Activated naive CD4-positive, alpha-beta T cell treated with anti-CD3 and anti-CD28 coated beads, Interleukin-2, amount 10 ng/mL, durations not matched to agents 5 hours and 36 hours (primary cell): ENCODE measurements at places on chromosomes 12 and 14. TPM values are rescaled to one million over a fixed set of nuclear protein-coding genes. Genes with fewer than 3 reads are reported as not detected.

ADGRD1 gene
- not detected for total RNA-seq

CCDC88C gene
- 166 TPM for total RNA-seq

ADAM20 gene
- total RNA-seq, result 0.22 TPM

GUCY2C gene
- total RNA-seq, result not detected

RAPGEF3 gene
- 0.24 TPM for total RNA-seq

OR6C2 gene
- not detected for total RNA-seq

DERA gene
- total RNA-seq, result 27.1 TPM

SLC17A8 gene
- not detected for total RNA-seq

DHRS1 gene
- 32.0 TPM for total RNA-seq

AREL1 gene
- 38.2 TPM for total RNA-seq

TMX1 gene
- 48.5 TPM for total RNA-seq

TSPAN19 gene
- total RNA-seq, result not detected

MSRB3 gene
- total RNA-seq, result not detected
